Activated CD4-positive, alpha-beta T cell treated with anti-CD3 and anti-CD28 coated beads, Interleukin-2, Interleukin-4, amounts not matched to agents 100 ng/mL and 50 ng/mL, durations not matched to agents 16 hours and 8 hours (primary cell): ENCODE measurements at places on chromosomes 11 and 22.

DNA sequence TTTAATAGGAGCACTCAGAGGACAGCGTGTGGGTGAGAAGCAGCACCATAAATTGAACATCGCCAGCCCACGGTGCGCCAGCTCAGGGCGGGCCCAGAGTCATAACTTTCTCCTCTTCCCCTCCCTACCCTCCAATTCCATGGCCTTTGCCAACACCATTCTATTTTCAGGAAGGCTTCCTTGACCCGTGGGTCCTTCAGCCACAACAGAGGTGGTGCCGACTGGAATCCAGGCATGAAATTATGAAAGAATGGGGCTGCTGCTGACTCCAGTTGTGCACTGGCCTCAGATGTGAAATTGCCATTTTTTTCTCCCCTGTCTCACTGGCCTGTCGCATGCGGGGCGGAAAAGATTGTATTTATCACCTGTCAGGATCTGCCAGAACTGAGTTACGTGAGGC lies 345.9 kb downstream of the MIAT start:
- DNase-seq, result no peak

- no peak for DNase-seq
These were observed 25.2 kb downstream of the BCR start for GRCh38 chr22:23205339-23206049.

- DNase-seq, result no peak
These were observed 47.9 kb upstream of the SUSD2 start for GRCh38 chr22:24133187-24133965.

- no peak for DNase-seq
These were observed 456.2 kb downstream of the BRD1 start for GRCh38 chr22:49371325-49372110.

GRCh38 chr11:36077886-36078685 lies 134.2 kb downstream of the LDLRAD3 start:
- DNase-seq, result no peak

- no peak for DNase-seq
These were observed 32.0 kb downstream of the THOC5 start for GRCh38 chr22:29521526-29521925.

GRCh38 chr11:65859812-65860277 lies 388 bp upstream of the MUS81 start:
- DNase-seq, result no peak

DNA sequence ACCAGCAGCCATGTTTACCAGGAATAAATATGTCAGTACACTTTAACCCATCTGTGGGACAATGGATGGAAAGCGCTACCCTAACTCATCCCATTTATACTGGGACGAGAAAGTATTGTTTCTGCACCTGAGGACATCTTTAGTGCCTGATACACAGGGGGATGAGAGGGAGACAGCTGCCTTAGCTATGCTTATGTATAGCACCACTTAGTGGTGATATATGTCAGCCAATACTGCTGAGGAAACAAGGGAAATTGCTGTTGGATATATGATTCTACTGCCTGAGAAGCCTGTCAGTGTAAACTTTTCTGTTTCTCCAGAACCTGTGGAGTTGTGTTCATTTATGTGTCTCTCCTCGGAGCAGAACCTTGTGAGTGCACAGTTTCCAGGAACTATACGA lies 13.3 kb upstream of the CEP295 start:
- DNase-seq, result no peak

DNA sequence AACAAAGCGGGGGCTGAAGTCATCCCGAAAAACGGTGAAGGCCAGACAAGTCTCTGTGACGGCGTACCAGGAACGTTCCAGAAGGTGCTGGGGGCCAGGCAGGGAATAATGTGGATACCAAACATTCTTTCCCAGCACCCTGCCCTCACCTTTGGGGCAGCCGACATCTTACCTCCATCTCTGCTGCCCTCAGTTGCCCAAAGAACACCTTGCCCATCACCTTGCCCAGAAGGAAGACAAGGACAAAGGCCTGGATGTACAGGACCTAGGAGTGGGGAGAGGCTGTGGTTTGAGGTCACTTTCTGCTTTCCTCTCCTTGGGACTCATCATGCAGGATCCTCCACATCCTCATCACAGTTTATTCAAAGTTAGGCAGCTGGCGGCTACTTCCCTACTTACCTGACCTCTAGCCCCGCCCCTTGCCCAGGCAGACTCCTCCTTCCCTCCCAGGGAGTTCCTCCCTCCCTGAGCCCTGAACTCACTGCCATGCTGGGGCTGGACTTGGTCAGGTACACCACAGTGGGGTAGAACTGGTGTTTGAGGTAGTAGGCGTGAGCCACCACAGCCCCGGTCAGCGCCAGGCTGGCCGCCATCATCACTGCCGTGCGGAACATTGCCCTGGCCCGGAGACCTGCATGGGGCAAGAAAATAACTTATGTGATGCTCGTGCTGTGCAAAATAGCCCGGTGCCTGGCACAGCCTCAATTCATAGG lies 1.2 kb downstream of the SYVN1 start:
- DNase-seq, result peak; percentile 61

DNA sequence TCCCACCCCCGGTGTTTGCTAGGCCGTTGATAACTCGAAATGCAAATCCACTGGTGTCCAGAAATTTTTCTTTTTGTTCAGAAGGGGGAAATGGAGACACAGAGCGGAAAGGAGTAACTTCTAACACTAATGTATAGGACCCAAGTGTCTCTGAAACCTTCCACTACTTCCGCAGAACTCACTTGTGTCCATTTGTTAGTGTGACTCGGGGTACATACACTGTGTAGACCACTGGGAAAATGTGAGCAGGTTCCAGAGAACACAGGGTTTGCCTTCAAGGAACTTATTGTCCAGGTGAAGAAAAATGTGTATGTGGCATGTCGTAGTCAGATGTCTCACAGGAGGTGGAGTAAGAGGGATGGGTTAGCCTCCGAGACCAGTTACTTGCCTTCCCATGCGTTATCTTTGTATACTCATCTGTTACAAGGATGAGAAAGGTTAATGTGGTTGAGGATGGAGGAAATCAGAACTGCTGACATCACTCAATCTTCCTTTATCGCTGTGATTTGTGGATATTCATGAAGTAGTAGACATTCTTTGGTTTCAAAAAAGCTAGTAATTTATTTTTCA lies 857 bp downstream of the ARCN1 start:
- DNase-seq, result peak; percentile 69
